Fibroblast of skin of back (primary cell): ENCODE measurements at places on chromosomes 1 and 21.
A peak's percentile ranks its signal among the peaks of the same experiment; 100 is the strongest.

DNA sequence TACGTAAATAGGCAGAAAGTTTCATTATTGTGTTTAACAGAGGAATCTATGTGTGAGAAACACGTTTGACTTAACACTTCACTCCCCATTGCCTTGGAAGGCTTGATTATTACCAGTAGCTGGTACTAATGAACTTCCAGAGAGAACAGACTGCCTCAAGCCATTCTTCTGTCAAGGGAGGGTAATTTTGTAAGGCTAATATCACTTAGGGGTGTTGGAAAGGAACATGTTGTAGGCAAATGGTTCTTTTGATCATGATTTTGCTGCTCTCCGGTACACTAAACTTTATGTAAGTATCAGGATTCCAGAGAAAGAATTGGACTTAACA, 1.8 kb downstream of the LAMC1 start:
- no peak for DNase-seq

DNA sequence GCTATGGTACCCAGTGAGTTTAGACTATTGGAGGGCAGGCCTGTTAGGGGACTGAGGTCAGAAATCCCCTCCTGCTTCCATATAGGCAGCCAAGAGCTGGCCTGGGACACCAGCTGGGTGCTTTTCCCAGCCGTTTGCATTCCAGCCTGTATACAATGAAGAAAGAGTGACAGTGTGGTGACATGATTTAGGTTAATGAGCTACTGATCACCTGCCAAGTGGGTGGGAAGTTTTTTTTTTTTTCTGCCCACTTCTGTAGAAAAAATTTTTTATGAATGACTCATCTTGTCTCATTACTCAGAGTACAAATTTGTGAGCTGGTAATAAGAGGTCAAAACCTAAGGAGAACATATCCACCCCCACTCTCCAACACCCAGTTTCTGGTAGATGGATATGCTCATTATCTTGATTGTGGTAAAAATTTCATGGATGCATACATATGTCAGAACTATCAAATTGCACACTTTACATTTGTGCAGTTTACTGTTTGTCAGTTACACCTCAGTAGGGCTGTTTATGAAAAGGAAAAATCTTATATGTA, 16.4 kb upstream of the CGN start:
- DNase-seq, result peak; percentile 71

- DNase-seq, result no peak
These were observed 64.2 kb upstream of the LYPLAL1 start for GRCh38 chr1:219109424-219110018.

DNA sequence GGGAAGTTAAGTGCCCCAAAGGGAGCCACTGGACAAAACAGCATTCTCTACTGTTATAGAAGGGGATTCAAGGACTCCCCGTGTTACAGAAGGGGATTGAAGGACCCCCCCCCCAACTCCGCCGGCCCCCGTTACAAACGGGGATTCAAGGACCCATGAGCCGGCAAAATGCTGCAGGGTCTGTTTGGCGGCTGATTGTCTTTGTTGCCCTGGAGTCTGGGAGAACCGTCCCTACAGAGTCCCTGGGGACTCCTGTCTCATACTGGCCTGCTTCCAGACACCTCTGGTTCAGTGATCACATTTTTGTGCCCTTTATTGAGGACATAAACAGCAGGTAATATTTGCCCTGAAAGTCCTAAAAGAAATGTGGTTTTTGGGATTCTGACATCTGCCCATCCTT, 96.4 kb downstream of the SYF2 start:
- no peak for DNase-seq

GRCh38 chr1:204992201-204992997, 50.6 kb upstream of the CNTN2 start:
- no peak for DNase-seq

DNA sequence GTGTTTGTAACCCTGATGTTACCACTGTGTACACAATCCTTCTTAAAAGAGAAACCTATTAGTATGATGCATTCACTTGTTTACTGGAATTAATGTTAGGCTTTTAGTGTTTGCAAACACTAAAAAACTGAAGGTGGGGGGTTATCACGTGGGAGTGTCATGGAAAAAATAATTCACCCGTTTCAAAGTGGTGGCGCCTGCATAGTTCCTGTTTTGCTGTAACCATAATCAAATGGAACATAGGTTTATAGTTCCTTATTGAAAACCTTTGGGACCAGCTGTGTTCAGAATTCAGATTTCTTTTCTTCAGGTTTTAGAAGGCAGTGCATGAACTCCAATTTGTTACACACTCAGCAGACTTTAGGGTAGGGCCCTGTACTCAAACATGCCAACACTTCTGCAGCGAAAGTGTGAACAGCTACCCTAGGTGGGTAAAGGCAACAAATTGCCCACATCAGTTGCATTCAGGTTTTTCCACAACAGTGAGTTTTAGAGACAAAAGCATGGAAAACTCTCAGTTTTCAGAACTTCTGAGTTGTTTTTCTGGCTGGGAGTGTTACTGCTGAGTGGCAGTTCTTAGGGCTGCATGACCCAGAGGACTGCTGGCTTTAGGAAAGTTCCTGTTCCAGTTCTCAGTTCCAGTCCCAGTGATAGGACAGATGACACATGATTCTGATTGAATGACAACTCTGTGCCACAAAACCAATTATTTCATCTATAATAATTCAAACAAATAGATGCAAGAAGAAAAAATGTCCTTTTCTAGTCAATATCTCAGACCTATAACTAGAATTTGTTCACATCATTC, 29.1 kb upstream of the IVNS1ABP start:
- DNase-seq, result no peak

DNA sequence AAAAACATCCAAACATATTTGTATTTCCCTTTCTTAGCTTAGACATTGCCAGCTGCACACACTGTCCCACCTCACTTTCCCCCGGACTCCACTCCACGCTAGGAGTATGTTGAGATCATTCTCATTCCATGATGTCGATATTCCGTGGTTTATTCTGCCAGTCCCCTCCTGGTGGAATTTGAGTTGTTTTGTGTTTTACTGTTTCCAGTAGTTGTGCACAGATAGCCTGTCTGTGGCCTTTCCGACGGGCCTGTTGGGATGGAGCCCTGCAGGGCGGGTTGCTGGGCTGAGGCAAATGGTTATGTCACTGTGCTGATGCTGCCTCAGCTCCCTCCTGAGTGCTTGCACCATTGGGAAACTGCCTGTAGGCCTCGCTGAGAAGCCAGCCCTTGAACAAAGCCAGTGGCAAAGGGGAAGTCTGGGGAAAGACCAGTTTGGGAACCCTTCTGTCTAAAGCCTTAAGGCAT, 12.8 kb downstream of the TRAPPC10 start:
- peak; percentile 39 for DNase-seq

DNA sequence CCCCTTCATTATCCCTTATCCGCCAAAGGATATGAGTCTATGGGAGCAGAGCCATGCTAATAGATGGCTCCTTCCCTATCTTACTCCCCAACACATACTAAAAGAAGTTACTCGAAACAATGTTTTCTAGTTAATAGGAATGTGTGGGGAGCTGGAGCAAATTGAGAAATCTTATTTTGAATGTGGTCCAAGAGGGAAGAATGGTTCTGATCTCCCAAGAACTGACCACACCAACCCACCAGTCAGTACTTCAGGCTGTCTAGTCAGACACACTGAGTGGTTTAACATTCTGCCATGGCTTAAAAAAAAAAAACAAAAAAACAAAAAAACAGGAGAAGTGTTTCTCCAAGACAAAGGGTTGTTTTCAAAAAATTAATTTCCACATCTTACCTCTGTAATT, 31.5 kb upstream of the DNASE2B start:
- DNase-seq, result no peak

DNA sequence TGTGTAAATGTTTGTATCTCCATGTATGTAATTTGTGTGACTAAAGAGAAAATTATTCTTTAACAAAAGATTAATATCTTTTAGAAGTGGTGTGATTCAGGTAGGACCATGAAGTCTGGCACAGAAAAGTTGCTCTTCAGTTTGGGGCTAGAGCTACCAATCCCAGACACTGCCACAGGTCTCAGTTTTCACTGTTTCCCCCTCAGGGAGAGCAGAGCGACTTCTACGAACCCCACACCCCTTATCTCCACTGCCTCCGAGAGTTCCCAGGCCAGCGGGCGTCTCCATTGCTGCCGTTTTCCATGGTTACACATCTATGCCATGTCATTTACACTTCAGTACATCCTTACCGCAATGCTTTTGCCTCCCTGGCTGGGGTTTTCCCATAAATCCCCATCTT, 93.0 kb upstream of the SMYD2 start:
- no peak for DNase-seq

DNA sequence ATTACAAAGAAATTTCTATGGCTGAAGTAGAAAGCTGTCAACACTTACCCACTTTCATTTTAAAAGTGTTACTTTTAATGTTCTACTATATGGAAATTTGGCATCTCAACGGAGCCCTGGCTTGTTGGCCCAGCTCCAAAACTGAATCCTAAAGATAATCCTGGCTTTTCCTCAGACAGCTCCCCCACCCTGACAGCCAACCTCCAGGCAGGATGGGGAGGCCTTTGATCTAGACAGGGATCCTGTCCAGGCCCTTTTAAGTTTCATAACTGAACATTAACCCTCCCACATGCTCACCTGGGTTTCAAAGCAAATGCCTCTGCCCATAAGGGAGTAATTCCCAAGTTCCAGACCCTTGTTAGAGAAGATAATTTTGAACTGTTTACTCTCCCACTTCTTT, 99.3 kb upstream of the RALGPS2 start:
- no peak for DNase-seq

- no peak for DNase-seq
These were observed 284.7 kb downstream of the CAMTA1 start for GRCh38 chr1:7069931-7070330.

GRCh38 chr1:157523774-157524493, 28.4 kb downstream of the FCRL5 start:
- DNase-seq, result no peak

- DNase-seq, result no peak
These were observed 139.5 kb downstream of the TLR5 start for GRCh38 chr1:223003549-223003948.

GRCh38 chr1:15577691-15578090, 7.2 kb downstream of the AGMAT start:
- peak; percentile 2 for DNase-seq

- no peak for DNase-seq
These were observed 7.7 kb downstream of the KANK4 start for GRCh38 chr1:62311473-62311943.

GRCh38 chr1:6512245-6512907, 20.9 kb upstream of the PLEKHG5 start:
- no peak for DNase-seq

DNA sequence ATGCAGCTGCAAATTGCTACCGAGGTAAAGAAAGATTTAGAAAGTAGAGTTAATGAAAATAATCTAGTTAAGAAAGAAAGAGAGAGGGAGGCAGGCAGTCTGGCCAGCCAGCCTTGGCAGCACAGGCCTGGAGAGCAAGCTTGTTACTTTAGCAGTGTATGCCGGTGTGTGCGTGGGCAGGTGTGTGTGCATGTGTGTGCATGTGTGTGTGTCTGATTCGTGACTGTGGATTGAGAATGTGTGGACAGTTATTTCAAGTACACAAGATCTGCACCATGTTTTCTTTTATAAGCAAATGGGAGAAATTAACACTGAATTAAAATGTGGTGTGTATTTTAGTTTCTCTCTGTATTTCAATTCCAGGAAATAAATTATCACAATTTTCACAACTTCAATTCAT, 211.6 kb downstream of the DSCAM start:
- no peak for DNase-seq

GRCh38 chr1:118960567-118961136, 27.5 kb downstream of the TBX15 start:
- peak; percentile 78 for DNase-seq

GRCh38 chr1:47924270-47925048, 72.7 kb downstream of the TRABD2B start:
- DNase-seq, result no peak

GRCh38 chr1:94260635-94261387, 23.4 kb upstream of the ARHGAP29 start:
- DNase-seq, result no peak

DNA sequence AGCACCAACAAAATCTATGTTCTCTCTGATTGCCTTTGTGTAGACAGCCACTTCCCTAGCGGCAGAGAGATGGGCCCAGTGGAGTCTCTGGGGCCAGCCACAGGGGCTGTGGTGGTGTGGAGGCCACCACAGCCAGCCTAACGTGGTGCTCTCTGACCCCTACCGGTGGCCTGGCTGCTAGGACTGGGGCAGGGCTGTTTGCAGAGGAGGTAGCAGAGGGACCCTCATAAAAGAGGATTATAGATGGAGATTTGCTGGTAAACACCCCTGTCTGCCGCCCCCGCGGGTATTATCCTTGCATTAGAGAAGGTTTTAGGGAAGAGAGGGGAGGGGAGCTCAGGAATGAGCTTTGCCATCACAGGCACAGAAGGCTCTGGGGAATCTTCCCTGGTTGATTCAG, 310.3 kb upstream of the VAMP3 start:
- DNase-seq, result no peak

GRCh38 chr1:31390071-31390470, 17.2 kb upstream of the FABP3 start:
- DNase-seq, result no peak

DNA sequence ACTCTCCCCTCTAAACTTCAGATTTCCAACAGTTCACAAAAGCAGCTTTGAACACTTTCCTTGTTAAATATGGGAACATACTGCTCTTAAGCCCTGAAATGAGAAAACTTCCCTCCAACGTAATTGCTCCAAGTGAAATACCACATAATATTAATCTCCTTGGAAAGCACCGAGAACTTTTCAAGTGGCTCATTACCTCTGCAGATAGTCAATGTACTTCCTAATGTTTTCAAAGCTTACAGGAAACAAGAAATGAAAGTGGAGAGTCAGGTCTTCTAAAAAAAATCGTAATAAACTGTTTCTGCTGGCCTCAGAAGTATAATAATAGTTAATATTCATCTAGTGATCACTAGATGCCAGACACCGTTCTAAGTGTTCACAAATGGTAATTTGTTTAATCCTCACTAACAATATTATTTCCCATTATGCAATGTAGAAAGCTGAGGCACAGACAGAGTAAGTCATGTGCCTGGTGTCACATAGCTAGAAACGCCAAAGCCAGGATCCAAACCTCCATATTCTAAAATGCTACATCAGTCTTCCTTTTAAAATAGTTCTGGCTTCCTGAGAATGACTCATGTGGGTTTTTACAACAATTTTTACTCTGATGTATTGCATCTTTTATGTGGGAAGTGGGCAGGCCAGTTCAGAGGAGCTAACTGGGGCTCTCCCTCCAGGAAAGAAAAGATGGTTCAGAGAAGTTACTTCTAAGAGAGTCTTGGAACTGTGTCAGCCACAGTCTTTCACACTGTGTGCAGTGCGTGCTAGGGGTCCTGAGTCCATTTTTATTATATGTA, 177.2 kb downstream of the PLPPR4 start:
- DNase-seq, result peak; percentile 49

- no peak for DNase-seq
These were observed 3.6 kb downstream of the ASAP3 start for GRCh38 chr1:23480187-23481025.

DNA sequence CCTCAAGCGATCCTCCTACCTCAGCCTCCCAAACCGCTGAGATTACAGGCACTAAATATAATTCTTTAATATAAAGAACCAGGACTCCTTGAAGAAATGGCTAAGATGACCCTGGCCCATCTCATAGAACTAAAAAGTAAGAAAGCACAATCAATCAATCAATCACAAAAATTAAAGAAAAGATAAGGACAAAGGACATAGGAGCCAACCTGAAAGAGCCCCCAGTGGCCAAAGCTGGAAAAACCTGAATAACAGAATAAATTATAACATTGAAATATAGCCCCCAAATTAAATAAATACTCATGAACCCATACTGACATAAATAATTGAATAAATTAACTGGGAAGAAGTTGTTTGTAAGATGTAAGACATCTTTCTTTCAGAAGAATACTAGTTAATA, 8.9 kb downstream of the NUP210L start:
- no peak for DNase-seq
